ENCODE measurements at places on chromosomes 16 and 17. TPM values are rescaled to one million over a fixed set of nuclear protein-coding genes. Genes with fewer than 3 reads are reported as not detected.

Gene ABAT
- total RNA-seq = 0.28 TPM

Gene ACE
- 3.1 TPM for total RNA-seq

Gene TBX2
- total RNA-seq = 5.5 TPM

Gene MT1M
- total RNA-seq = 0.32 TPM

Gene ABCC6
- total RNA-seq = 0.99 TPM

Gene TMEM114
- not detected for total RNA-seq

Gene CCDC200
- 0.12 TPM for total RNA-seq

Gene SLC5A11
- 0.46 TPM for total RNA-seq

Gene SHCBP1
- total RNA-seq = 45.2 TPM

Gene KRT15
- total RNA-seq = 2.5 TPM

Gene KCNH6
- not detected for total RNA-seq

Gene GAS7
- total RNA-seq = 0.23 TPM

Gene ANKRD40CL
- not detected for total RNA-seq

Gene GRN
- 248 TPM for total RNA-seq

Gene CHRNE
- 0.12 TPM for total RNA-seq

Gene TRIM72
- total RNA-seq = 0.01 TPM

Gene STAC2
- total RNA-seq = 4.7 TPM

Gene PRSS22
- 0.84 TPM for total RNA-seq

Gene PRDM7
- not detected for total RNA-seq

Gene CALB2
- total RNA-seq = 5.3 TPM

Gene ABCA9
- total RNA-seq = not detected

Gene TBC1D3G
- not detected for total RNA-seq

Gene GAS2L2
- total RNA-seq = 0.07 TPM

Gene NMT1
- 195 TPM for total RNA-seq

Gene KRT27
- total RNA-seq = 0.06 TPM

Gene EPX
- not detected for total RNA-seq

Gene CLEC18C
- total RNA-seq = 0.08 TPM

Gene ADAP2
- total RNA-seq = 4.1 TPM

Gene PIK3R6
- total RNA-seq = not detected

Gene ICAM2
- total RNA-seq = not detected

Gene EXOC3L1
- total RNA-seq = 0.18 TPM

Gene DDX28
- total RNA-seq = 20.7 TPM

Gene SLC35G3
- total RNA-seq = not detected

Gene ITGAL
- 0.18 TPM for total RNA-seq

Gene IRF8
- 0.59 TPM for total RNA-seq

Gene BRD7
- 56.7 TPM for total RNA-seq

Gene EVPL
- 17.7 TPM for total RNA-seq

Gene KCNG4
- not detected for total RNA-seq

Gene LRRC46
- 3.4 TPM for total RNA-seq

Gene RNF43
- total RNA-seq = 0.18 TPM

Gene COASY
- total RNA-seq = 116 TPM

Gene NPIPB13
- 2.7 TPM for total RNA-seq

Gene BAIAP2
- total RNA-seq = 129 TPM

Gene MYO1D
- 2.5 TPM for total RNA-seq

Gene SOST
- total RNA-seq = not detected

Gene PKD1
- 42.8 TPM for total RNA-seq

Gene MTHFSD
- total RNA-seq = 11.0 TPM

Gene HYDIN
- total RNA-seq = 0.48 TPM
